T-helper 1 cell (primary cell): ENCODE measurements at places on chromosomes 13 and 19.

DNA sequence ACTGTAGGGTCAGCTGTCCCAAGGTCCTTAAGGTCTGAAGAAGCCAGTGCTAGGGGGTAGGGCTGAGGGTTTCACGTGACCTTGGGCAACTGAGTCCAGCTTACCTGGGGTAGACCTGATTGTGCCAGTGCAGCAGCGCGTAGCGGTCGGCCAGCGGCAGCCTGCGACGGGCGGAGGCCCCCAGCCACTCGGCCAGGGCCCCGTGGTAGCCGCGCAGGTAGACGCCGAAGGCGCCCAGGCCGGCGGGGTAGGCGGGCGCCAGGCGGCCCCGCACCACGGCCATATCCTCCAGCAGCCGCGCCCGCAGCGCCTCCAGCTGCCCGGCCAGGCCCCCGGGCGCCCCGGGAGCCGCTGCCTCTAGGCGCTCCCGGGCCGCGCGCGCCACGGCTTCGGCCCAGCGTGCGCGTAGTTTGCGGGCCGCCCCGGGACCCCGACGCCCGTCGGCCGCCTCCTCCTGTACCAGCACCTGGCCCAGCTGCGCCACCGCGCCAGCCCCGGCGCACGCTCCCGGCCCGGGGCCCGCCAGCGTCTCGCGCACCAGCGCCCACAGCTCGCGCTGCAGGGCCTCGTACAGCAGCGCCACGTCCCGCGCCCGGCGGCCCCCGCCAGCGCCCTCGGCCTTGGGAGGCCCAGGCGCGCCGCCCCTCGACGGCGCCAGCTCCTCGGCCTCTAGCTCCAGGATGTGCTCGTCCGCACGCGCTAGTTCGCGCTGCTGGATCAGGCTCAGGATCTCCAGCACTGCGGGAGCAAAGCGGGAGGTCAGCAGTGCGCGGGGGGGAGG lies 10.9 kb downstream of the EXOC3L2 start:
- DNase-seq: no peak

DNA sequence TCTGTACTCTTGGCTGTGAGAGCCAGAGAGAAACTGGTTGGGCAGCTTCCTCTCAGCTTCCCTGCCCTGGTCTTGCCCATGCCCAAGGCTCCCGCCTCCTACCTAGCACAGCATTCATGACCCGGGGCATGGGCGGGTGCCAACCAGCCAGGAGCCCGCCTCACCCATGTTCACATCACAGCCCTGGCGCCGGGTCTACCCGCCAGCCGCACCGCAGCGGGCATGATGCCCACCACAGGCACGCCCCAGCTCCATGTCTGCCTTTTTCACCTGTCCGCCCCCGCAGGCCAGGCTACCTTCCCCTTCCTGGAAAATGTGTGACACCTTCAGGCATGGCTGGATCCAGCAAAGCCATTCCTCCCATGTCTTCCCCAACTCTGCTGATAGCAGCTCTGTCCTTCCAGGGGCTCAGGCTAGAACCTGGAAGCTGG lies 42.1 kb downstream of the PTPRS start:
- DNase-seq: no peak

DNA sequence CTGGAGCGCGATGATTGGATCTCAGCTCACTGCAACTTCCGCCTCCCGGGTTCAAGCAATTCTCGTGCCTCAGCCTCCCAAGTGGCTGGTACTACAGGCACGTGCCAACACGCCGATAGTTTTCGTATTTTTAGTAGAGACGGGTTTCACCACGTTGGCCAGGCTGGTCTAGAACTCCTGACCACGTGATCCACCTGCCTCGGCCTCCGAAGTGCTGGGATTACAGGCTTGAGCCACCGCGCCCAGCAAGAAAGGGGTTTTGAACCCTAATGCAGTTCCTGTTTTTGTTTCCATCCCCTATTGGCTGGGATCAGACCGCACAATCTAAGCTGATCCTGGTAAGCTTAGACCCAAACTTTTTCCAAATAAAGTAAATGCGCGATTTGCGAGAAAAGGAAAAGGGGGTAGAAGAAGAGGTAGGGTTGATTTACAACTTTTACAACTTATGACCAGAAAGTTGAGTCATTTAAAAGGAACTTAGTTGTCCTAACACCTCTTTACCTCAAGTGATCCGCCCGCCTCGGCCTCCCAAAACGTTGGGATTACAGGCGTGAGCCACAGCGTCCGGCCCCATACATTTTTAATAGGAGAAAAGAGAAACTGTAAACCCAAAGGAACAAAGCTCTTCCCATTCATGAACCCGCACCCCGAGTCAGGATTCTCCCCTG lies 764 bp downstream of the ZNF626 start:
- DNase-seq: no peak

DNA sequence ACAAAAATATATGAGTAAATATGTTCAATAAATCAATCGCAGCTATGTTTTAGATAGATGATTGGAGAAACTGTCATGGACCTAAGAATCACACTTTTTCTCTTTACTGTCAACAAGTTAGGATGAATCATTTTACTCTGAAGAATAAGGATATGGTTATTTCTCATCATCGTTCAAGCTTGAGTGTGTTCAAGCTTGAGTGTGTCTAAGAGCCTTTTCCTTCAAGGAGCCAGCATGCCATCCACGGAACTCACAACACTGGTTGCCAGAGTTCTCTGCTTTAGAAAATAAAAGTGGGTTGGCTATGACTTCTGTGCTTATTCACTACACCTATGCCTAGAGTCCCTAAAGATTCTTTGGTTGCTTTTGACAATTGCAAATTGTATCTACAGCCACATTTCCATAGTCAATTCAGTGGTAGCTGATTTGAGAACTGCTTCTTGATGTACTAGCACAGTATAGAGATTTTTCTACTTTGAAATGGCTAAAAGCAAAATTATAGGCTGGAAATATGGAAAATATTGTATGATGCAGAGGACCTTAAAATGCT lies 58.1 kb upstream of the SCEL start:
- DNase-seq: no peak

- DNase-seq: no peak
Measured at GRCh38 chr13:106355866-106356265, 179.6 kb downstream of the EFNB2 start.

DNA sequence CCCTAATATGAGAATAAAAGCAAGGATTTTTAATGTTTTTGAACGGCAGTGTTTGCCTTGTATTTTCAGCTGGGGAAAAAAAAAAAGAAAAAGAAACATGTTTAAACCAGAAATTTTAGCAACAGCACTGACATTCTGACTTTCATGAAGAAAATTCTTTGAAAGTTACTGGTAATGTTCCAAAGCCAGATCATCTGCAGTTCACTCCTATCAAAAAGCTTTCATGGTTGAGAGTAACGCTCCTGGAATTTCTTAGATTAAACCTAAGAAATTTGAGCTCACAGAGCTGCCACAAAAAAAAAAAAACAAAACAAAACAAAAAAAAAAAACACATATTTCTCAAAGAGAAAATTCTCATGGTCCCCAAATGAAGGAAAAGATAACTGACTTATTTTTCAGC lies 1106.7 kb downstream of the EFNB2 start:
- DNase-seq: no peak

- DNase-seq: no peak
Measured at GRCh38 chr13:25686831-25687470, 315.2 kb downstream of the ATP8A2 start.

DNA sequence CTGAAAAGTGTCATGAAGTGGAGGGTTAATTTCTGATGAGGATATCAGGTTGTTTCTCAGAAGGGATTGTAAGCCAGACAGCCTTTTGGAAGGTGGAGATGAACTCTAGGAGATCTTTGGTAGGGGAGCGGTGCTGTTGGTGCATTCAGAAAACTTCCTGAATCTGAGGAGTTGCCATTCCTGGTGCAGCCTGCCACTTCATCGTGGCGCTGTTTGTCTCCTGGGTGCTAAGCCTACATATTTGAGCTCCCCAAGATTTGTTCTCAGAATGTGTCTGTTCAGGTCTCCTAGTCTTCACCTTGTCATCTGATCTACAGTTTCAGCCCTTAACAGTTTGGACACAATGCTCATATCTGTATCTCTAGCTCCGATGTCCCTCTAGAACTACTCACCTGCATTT lies 285.6 kb downstream of the MTUS2 start:
- no peak for DNase-seq

DNA sequence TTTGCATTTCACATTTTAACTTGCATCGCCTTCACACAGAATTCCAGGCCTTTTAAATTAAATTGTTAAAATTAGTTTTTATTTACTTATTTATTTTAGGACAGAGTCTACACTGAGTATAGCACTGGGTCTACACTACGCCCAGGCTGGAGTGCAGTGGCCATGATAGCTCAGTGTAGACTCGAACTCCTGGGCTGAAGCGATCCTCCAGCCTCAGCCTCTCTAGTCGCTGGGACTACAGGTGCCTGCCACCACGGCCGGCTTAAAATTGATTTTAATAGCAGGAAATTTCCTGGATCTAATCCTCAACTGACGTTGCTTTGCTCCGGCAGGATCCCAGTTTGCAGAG lies 301 bp upstream of the ZNF610 start:
- DNase-seq: no peak

- DNase-seq: no peak
Measured at GRCh38 chr19:45254044-45254531, 3.0 kb downstream of the MARK4 start.

GRCh38 chr13:46775385-46776107 lies 21.4 kb downstream of the ESD start:
- DNase-seq: no peak
